Smooth muscle cell of the umbilical artery (primary cell): ENCODE measurements at places on chromosomes 7 and 10. TPM values are rescaled to one million over a fixed set of nuclear protein-coding genes. Genes with fewer than 3 reads are reported as not detected.

C10orf53 gene
- not detected in 2 replicates for total RNA-seq

HDAC9 gene
- total RNA-seq = 3.3 and 18.0 TPM in 2 replicates

INMT gene
- 0.30 TPM in 1 of 2 replicates, not detected in the other for total RNA-seq

BICC1 gene
- 21.9 and 22.0 TPM in 2 replicates for total RNA-seq

AUTS2 gene
- total RNA-seq = 2.1 and 12.3 TPM in 2 replicates

RBP3 gene
- total RNA-seq = under 0.01 TPM in 1 of 2 replicates, not detected in the other

IL6 gene
- 23.2 and 56.5 TPM in 2 replicates for total RNA-seq

SLC16A12 gene
- total RNA-seq = 0.14 TPM in 1 of 2 replicates, not detected in the other

INPP5A gene
- 34.7 and 37.8 TPM in 2 replicates for total RNA-seq

WDR86 gene
- total RNA-seq = 8.6 TPM in 1 of 2 replicates, not detected in the other

SFRP5 gene
- total RNA-seq = not detected in 2 replicates

INA gene
- 0.30 and 2.5 TPM in 2 replicates for total RNA-seq

TSPAN12 gene
- total RNA-seq = 0.30 and 0.78 TPM in 2 replicates

HIBADH gene
- 54.7 and 55.5 TPM in 2 replicates for total RNA-seq

SLC26A5 gene
- total RNA-seq = not detected in 2 replicates

AKR1E2 gene
- total RNA-seq = 11.9 and 22.6 TPM in 2 replicates

OPALIN gene
- not detected in 2 replicates for total RNA-seq

ASB10 gene
- not detected in 2 replicates for total RNA-seq

CH25H gene
- not detected in 2 replicates for total RNA-seq

NEUROG3 gene
- not detected in 2 replicates for total RNA-seq

TUBB8 gene
- total RNA-seq = not detected in 2 replicates

USP54 gene
- 9.8 and 11.8 TPM in 2 replicates for total RNA-seq

GPC2 gene
- total RNA-seq = 3.9 and 6.0 TPM in 2 replicates

SPRN gene
- 0.59 and 1.6 TPM in 2 replicates for total RNA-seq

TBXAS1 gene
- 0.30 and 2.4 TPM in 2 replicates for total RNA-seq

MBL2 gene
- not detected in 2 replicates for total RNA-seq
